Endothelial cell (in vitro differentiated cells): ENCODE measurements at places on chromosomes 16 and 17.

- no peak for DNase-seq
Measured at GRCh38 chr16:87057211-87057881, 259.8 kb downstream of the C16orf95 start.

DNA sequence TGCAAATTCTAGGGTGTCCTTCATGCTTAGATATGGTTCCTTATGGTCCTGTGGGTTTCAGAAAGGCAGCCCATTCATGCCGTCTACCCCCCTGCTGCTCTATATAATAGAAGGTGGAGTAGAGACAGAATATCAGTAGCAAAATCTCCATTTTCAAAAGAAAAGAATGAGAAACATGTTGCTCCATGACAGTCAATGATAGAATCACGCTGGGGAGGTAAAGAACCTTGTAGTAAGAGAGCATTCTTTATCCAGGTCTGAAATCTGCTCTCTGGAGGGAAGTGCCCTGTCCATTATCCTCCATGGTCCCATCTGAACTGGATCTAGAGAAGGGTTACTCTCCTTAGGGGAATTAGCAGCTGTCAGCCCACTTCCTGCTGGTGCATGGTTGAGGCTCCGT is 272.8 kb downstream of the WWOX start:
- no peak for DNase-seq

- no peak for DNase-seq
Measured at GRCh38 chr16:20904507-20905081, 4.0 kb downstream of the LYRM1 start.

- no peak for DNase-seq
Measured at GRCh38 chr17:57941384-57942370, 13.5 kb downstream of the CUEDC1 start.

GRCh38 chr16:49048557-49048956 is 233.1 kb downstream of the CBLN1 start:
- no peak for DNase-seq

DNA sequence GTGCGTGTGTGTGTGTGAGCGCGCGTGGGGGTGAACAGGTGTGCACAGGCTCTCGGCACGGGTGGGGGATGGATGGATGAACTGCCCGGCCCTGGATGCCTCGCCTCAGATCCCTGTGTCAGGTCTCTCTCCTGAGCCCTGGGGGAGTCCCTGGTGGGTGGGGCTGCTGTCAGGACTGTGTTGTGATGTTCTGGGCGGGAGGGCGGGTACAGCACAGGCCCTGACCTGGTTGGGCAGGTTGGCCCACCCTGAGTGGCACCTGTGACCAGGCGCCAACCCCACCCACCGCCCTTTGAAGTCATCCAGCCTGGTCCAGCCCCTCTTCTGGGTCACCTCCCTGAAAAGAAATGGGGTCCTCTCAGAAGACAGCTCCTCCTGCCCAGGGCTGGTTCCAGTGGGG is 41.6 kb upstream of the TAC4 start:
- DNase-seq: no peak

- no peak for DNase-seq
Measured at GRCh38 chr16:14483819-14484385, 146.2 kb downstream of the PARN start.

DNA sequence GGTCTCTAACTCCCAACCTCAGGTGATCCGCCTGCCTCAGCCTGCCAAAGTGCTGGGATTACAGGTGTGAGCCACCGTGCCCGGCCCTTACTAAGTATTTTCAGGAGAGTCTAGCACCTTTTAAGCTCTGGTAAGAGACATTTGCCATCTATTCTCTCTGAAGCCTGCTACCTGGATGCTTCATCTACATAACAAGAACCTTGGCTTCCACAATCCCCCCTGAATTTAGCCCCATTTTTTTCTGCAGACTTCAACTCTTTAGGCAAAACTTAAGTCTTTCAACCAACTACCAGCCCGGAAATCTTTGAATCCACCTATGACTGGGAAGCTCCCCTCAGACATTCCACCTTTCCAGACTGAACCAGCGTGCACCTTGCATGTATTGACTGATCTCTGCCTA is 14.0 kb upstream of the UBE2I start:
- no peak for DNase-seq

- DNase-seq: no peak
Measured at GRCh38 chr17:76822184-76822778, 45.9 kb upstream of the MGAT5B start.

DNA sequence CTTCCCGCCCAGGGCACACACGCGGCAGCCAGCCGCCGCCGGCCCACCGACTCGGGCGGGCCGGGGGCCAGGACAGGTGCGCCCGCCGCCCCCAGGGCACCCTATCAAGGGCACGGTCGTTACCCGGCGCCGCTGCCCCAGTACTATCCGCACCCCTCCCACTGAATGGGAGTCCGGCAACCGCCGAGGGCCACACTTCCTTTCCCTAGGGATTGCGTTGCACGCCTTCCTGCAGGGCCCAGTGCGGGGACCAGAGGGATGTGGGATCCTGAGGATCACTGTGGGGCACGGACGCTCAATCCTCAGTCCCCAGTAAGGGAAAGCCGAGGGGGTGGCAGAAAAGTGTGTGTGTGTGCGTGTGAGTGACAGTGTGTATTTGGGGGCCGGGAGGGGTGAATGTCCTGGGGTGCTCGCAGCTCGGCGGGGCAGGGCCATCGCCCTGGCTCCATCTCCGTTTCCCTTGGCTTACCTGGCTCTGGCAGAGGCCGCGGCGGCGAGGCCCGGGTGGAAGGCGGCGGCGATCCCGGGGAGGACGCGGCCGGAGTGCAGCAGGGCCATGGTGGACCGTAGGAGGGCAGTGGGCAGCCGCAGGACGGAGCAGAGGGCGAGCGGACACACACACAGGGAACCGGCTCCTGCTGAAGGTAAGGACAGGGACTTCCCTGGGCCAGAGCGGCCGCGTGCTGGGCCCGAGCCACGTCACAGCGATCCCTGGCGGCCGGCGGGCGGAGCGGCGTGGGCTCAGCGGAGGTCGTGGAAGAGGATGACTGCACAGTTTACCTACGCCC is at the start of gene GOT2:
Gene GOT2, minus strand, starts transcription at position 646 of the 788 bp plus-strand sequence. Its CDS starts 88 bp downstream, at position 558.
- peak; percentile 90 for DNase-seq

DNA sequence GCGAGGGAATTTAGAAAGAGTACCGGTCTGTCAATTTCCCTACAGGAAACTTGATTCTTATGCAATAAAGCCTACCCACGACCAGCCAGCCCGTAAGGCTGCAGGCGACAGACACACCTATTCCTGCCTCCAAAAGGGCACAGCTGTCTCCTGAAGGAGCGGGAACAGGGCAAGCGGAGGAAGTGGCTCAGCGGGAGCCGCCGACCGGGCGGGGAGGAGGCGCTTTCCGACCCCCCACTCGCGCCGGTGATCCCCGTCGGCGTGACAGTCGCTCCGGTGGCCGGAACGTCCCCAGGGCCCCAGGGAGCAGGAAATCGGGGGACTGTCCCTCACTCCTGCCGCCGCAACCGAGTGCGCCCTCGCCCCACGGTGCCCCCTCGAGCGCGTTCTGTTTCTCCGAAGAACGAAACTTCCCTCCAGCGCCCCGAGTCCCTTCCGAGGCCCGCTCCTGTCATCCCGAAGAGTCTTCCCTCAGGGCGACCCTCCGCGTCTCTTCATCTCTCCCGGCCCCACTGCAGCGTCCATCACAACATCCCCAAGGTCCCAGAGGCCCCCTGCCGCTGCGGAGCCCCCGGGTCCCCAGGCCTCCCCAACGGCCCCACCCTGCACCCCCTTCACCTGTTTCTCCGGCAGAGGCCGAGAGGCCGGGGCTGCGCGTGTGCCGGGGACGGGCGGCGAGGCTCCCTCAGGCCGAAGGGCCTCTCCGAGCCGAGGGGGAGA is 421 bp downstream of the STAT3 start:
- peak; percentile 38 for DNase-seq

DNA sequence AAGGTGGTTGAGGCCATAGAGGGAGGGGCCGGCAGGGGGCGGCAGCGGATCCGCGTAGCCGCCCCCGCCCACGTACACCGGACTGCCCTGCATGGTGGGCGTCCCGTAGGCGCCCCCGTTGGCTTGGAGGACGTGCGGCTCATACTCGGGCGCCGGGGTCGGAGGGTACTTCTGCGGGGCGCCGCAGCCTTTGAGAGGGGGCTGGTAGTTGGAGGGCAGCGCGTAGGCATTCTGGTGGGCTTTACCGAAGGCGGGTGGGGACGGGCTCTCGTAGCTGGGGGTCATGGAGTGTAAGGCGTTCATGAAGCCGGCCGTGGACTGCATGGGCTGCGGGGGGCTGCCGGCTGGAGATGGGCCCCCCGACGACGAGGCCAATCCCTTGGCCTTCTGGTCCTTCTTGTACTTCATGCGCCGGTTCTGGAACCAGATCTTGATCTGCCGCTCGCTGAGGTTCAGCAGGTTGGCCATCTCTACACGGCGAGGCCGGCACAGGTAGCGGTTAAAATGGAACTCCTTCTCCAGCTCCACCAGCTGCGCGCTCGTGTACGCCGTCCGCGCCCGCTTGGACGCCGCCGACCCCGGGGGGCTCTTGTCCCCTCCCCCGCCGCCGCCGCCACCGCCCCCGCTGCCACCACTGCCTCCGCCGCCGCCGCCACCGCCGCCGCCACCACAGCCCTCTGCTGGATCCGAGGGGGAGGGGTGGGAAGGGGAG is 5.7 kb upstream of the HOXB2 start:
- DNase-seq: no peak

GRCh38 chr17:62965174-62965685 is 805 bp upstream of the TANC2 start:
- no peak for DNase-seq

DNA sequence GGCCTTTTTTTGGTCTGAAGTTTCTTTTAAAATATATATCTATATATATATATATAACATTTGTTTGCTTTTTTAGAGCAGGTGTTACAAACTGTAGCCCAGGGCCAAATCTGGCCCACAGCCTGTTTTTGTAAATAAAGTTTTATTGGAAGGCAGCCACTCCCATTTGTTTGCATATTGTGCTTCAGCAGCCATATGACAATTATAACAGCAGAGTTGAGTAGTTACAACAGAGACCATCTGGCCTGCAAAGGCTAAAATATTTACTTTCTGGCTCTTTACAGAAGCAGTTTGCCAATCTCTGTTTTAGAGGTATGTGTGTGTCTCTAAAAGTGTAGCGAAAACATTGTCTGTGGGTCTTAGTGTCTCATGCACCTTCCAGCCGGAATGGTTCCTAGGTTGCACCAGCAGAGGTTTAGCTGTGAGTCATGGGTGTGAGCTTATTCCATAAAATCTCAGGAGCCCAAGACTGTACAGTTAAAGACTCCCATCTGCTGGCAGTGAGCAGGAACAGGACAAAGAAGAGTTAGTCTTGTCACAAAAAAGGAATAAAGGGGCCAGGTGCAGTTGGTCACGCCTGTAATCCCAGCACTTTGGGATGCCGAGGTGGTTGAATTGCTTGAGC is 23.8 kb downstream of the LCMT1 start:
- no peak for DNase-seq

- DNase-seq: no peak
Measured at GRCh38 chr17:29624586-29624985, 1.9 kb upstream of the CORO6 start.

GRCh38 chr16:9258423-9259051 is 167.1 kb downstream of the HAPSTR1 start:
- peak; percentile 56 for DNase-seq

DNA sequence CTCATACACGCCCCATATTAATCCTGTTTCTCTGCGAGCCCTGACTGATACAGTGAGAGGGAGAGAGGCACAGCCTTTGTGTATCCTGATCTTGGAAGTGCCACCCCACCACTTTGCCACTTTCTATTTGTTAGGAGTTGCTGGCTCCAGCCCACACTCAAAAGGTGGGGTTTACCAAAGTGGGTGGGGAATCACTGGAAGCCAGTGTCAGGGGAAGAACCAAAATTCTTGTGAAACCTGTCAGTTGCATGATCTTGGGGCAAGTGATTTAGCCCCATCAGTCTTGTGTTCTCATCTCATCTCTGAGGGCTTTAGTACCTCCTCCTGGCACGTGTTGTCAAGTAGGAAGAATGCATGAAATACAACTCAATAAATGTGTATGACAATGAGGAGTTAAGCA is 119.5 kb downstream of the SOX9 start:
- no peak for DNase-seq

DNA sequence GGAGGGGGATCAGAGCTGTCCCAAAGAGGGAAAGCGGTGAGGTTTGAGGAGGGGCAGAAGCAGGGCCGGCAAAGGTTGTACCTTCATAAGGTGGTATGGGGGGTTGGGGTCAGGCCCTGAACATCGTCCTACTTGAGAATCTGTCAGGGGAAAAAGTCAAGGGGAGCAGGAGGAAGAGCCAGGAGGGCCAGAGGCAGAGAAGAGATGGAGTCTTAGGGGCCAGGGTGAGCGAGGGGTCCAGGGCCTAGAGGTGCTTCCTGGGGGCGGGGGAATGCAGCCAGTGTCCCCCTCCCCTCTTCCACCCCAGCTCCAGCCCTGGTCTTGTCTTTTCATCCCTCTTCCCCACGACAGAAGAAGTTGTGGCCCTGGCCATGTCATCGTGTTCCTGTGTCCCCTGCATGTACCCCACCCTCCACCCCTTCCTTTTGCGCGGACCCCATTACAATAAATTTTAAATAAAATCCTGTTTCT is 1.3 kb upstream of the PRRT2 start:
- no peak for DNase-seq

- no peak for DNase-seq
Measured at GRCh38 chr17:44606658-44607057, 49.4 kb downstream of the FZD2 start.

- no peak for DNase-seq
Measured at GRCh38 chr17:65956814-65957213, 235.1 kb downstream of the CEP112 start.

- peak; percentile 63 for DNase-seq
Measured at GRCh38 chr17:57255776-57256681, at the start of gene MSI2. Gene MSI2 (plus strand): TSS chr17:57256523. CDS start chr17:57256743, 220 bp downstream.

GRCh38 chr17:49496183-49496866 is 1.2 kb downstream of the NGFR start:
- DNase-seq: peak; percentile 92

GRCh38 chr17:9432134-9432885 is 143.3 kb downstream of the STX8 start:
- DNase-seq: no peak
